ENCODE measurements at places on chromosomes 11 and 22.

- no peak for DNase-seq
Measured at GRCh38 chr11:104005234-104005855, 31.1 kb upstream of the DDI1 start.

DNA sequence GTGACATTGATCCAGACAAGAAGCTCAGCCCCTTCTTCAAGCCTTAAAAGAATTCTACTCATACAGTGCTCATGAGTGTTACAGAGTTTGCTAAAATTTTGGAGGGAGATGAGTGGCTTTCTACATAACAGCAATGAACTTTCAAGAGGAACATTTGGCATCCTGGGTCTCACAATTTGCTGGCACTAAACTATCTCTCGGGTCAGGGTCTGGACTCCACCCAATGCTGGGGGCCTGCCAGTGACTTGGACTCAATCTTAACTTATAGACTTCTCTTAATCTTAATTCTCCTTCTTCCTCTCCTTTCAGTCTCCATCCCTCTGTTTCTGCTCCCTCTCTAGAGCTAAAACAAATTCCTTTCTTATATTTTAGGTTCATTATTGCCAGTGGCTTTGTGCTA, 317.9 kb downstream of the TMEM135 start:
- no peak for DNase-seq

DNA sequence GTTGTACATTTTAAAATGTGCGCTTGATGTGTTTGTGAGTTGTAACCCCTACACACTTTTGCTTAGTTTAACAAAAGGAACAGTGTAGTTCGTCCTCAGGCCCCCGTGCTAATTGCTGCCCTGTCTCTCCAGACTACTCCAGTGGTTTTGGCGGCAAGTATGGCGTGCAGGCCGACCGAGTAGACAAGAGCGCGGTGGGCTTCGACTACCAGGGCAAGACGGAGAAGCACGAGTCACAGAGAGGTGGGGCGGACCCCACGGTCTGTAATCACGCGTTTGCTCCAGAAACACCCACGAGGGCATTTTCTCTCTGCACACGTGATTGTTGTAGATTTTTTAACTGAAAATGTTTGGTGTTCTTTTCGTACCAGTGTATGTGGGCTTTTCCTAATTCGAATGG, 18.6 kb downstream of the CTTN start:
- DNase-seq, result no peak

- DNase-seq, result no peak
Measured at GRCh38 chr11:132852361-132852760, 679.9 kb downstream of the OPCML start.

DNA sequence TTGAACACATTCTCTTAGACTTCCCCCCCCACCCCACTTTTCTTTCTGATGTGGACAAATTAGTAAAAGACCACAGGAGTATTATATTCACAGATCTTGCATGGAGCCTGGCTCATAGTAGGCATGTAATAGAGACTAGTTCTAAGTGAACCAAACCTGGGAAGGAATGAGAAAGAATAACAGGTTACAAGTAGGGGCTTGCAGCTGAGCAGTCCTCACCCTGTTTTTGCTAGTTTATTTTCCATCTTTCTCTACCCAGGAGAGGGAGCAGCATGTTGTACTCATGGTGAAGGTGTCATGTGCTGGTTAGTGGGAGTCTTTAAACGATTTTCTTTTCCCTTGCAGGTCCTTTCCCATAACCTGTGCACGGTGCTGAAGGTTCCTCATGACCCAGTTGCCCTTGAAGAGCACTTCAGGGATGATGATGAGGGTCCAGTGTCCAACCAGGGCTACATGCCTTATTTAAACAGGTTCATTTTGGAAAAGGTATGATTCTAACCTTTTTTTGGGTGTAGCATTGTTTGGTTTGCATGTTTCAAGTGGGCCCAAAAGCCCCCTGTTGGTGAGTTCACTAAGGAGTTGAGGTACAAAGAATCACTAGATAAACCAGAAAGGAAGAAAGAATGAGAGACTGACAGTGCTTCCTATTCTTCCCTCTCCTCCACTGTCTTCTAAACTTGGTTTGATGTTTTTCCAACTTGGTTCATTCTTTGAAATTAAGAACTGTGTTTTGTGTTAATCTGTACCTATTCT, 30.1 kb downstream of the SWAP70 start:
- DNase-seq, result no peak

GRCh38 chr11:74608431-74608830, 16.0 kb downstream of the POLD3 start:
- no peak for DNase-seq

Data from GM12892 (cell line).